Memory B cell (primary cell): ENCODE measurements at places on chromosomes 4 and X.

GRCh38 chrX:154486052-154486395, 391 bp downstream of the UBL4A start:
- no peak for DNase-seq

GRCh38 chrX:31038575-31039326, 33.1 kb downstream of the FTHL17 start:
- DNase-seq = peak; percentile 11

DNA sequence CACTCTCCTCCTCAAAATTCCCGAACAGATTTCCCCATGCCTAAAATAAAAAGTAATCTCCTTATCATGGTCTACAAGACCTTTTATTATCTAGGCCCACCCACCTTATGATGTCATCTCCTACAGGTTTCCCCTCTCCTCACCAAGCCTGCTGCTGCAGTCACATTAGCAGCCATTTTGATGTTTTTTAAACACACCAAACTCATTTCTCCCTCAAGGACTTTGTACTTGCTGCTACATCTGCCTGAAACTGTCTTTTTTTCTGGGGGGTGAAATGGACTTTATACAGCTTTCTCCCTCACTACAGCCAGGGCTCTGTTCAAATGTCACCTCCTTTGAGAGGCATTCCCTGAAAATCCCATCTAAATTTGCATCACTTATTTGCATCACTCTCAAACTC, 90.2 kb upstream of the TAB3 start:
- no peak for DNase-seq

DNA sequence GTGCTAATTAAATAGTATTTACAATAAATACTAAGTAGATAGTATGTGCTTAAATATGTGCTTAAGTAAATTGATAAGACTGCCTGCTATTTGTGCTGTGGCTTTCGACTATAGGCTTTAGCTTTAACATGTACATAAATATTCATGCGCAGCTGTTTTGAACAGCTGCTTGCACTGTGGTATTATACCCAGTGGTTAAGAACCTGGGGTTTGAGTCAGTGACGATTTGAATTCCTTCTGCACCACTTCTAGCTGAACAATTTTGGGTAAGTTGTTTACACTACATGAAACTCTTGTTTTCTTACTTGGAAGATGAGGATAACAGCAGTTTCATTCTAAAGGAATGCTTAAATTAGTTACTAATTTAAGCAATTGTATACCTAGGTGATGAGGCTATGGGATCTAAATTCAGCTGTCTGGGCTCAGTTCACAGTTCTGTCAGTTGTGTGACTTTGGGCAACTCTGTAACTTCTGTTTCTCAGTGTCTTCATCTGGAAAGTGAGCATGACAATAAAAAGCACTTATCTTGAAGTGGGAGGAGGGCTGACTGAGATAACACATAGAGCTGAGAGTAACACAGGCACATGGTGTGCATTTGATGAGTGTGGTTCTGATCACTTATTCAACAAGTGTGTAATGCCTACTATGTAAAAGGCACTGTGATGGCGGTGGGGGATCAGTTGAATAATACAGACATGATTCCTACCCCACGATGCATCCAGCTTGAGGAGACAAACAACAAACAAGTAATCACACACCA, 37.0 kb downstream of the HPGDS start:
- no peak for DNase-seq

- DNase-seq = no peak
Observed at GRCh38 chr4:183700407-183700806, 41.3 kb downstream of the TRAPPC11 start.

DNA sequence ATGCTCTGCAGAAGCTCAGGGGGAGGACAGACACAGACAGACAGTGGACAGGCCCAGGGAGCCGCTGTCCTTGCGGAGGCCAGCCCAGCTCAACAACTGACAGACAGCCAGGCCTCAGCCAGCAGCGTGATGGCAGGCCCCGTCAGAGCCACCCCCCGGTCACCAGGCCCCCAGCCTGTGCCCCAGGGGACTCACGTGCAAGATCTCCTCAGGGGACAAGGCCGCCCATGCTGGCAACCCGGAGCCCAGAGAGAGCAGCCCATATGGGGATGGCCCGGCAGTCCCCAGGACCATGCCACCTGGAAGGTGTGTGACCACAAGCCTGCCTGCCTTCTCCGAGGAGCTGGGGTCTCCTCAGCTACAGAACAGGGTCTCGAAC, 28.0 kb upstream of the MXD4 start:
- DNase-seq = no peak

- DNase-seq = no peak
Observed at GRCh38 chrX:77450996-77451395, 3.8 kb downstream of the FGF16 start.

GRCh38 chr4:44861756-44862155, 135.4 kb upstream of the GNPDA2 start:
- no peak for DNase-seq

- no peak for DNase-seq
Observed at GRCh38 chr4:41070516-41071281, 143.6 kb downstream of the APBB2 start.

GRCh38 chrX:42686296-42686695, 91.7 kb downstream of the PPP1R2C start:
- DNase-seq = no peak

GRCh38 chr4:55661398-55662056, 25.4 kb upstream of the NMU start:
- no peak for DNase-seq

- DNase-seq = no peak
Observed at GRCh38 chrX:153935326-153935851, 552 bp upstream of the NAA10 start.

DNA sequence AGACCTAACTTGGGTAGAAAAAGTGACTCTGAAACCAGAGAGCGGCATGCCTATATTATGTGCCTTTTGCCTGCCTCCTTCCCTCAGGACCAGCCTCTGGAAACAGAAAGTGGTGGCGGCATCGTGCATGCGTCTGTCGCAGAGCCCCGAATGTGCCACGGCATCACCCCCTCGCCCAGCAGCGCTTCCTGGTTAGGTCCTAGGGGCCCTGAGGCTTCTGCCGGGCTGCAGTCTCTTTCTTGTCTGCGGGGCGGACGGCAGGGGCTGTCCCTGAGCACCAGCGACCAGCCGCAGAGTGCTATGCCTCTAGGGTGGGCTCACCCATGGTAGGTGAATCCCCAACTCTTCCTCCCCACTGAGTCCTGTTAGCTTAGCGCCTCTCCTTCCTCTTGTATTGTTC, 68.7 kb downstream of the VSIG4 start:
- DNase-seq = no peak
